ENCODE measurements at places on chromosomes 16 and 17.

DNA sequence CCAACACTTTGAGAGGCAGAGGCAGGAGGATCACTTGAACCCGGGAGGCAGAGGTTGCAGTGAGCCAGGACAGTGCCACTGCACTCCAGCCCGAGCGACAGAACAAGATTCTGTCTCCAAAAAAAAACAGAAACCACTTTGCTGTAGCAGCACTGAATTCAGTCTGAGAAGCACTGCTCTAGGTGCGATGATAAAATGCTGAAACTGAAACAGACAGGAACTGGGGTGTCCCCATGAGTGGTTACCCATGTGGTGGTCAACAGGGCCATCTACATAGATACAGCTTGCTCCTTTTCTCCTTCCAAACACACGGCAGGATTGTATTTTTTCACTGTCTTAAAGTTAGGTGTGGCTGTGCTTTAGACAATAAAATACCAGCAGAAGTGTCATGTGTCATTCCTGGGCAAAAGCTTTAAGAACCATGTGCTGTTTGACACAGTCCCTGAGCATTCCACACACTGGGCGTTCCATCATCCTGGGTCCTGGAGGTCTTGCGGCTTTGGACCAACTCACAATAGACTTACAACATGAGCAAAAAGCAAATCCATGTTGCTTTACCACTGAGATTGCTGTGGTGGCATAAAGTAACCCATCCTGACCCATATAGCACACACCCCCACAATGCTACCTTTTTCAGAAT, 11.5 kb downstream of the GAS7 start:
- DNase-seq: no peak

DNA sequence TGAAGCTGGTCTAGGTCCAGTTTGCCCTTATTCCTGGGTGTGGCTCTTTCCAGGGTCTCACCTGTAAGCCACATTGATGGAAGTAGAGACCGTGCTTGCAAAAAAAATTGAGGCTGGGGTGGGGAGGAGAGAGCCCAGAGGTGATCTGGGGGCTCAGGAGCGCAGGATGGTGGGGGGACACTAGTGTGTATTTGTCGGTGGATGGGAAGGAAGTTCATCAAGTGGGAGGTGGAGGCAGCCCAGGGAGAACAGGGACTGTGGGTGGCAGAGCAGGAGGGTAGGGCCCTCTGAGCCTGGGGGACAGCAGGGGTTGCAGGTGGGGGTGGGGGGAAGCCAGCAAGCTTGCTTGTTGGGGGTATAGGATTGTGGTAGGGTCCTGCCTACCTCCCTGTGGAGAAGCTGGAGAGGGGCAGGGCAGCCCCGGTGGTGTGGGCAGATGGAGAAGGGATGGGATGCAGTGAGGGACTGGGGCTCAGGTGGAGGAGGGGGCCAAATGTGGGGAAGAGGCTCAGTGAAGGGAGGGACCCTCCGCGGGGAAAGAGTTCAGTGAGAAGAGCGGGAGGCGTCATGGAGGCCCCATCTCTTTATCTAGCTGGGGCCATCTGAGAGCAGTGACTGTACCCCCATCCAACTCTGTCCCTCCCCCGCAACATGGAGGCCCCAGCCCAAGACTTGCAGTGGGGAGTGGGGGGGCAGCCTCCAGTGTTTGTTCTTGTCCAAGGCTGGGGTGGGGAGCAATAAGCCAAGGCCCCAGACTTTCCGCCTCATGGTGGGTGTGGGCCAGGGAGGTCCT, 17.2 kb upstream of the TMEM92 start:
- DNase-seq: no peak

GRCh38 chr17:13740686-13741085, 139.0 kb upstream of the HS3ST3A1 start:
- no peak for DNase-seq

- no peak for DNase-seq
Observed at GRCh38 chr17:66535611-66536010, 233.2 kb downstream of the PRKCA start.

- DNase-seq: peak; percentile 71
Observed at GRCh38 chr17:75250009-75250471, 11.4 kb downstream of the GGA3 start.

GRCh38 chr16:71373073-71373472, 14.6 kb downstream of the CALB2 start:
- DNase-seq: no peak
